ENCODE measurements at places on chromosomes 16 and 17. TPM values are rescaled to one million over a fixed set of nuclear protein-coding genes. Genes with fewer than 3 reads are reported as not detected.

The SPN gene
- not detected for polyA plus RNA-seq

DNA sequence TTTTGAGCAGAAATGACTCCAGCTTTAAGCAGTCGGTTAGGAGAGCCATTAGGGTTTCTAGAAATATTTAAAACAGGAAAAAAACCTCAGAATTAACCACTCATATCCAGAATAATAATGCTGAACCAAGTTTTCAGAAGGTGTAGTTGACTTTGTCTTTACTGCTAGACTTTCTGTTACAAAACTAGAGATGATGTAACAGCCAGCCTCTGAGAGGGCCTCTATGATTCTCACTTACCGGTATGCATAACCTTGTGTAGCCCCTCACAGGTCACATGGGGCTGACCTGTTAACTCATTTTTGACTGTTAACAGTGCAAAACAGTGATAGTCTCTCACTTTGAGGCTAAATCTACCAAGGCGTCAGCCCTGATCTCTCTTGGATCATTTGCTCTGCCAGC, 74.3 kb downstream of the TEX14 start:
- DNase-seq, result no peak

DNA sequence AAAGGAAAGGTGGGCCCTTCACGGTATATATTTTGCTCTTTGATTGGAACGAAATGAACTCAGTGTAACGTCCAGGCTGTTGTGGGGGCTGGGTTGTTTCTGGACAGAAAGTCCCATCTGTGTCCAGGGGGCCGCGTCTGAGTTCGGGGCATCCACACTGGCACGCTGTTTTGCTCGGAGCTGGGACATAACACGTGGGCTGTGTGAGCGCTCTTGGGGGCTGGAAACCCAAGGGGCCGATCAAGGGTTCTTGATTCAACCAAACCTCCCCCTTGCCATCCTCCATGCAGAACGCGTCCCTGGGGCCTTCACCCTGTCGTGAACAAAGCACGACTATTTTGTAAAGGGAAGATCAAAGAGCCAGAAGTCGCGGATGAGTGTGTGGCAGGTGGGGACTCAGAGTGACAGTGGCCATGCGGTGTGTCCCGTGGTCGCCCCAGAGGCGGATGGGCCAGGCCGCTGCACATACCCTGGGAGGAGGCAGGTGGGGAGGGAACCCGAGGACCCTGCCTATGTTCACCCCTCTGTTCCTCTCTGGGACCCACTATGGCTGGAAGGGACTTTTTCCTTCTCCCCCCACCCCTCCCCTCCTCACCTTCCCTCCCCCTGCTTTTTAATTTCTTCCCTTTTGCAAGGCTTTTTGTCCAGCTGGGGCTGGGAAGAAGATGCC, 387.2 kb downstream of the SEC14L1 start:
- DNase-seq, result no peak

GRCh38 chr17:39084558-39084957, 66.9 kb downstream of the PLXDC1 start:
- DNase-seq, result no peak

The HOXB8 gene
- not detected for polyA plus RNA-seq
